NB4 (cell line): ENCODE measurements at places on chromosomes 3 and 15.

DNA sequence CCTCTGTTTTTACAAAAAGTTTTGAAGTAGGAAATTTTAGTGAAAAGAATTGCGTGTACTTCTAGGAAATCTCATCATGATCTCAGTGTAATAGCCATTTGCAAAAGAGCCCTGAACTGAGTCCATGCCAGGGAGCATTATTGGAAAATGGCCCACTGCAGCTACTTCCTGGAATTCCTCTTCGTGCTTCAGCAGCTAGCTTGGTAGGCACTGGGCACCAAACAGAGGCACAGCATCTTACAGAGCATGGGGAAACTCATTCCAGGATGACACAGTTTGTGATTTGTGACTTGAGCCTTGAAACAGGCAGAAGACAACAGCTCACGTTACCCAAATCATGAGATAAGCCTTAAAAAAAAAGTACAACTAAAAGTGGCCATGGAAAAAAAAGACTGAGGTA lies 179.1 kb downstream of the WDR72 start:
- no peak for DNase-seq

DNA sequence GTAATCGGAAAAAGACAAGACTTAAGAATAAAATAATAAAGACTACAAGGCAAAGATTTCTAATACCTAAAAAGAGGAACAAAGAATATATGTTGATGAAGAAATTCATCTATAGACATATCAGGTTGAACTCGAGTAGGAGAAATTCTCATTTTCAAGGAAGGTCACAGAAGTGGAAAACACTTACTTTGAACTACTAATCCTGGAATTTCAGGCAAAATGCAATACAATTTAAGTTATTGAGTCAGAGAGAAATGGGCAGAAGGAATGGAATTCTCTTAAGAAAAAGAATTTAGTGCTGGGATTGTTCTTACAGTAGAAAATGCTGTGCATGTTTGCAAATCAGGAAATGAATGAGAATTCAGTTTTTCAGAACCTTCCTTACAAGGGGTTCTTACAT lies 135.9 kb upstream of the TGFBR2 start:
- DNase-seq, result no peak

DNA sequence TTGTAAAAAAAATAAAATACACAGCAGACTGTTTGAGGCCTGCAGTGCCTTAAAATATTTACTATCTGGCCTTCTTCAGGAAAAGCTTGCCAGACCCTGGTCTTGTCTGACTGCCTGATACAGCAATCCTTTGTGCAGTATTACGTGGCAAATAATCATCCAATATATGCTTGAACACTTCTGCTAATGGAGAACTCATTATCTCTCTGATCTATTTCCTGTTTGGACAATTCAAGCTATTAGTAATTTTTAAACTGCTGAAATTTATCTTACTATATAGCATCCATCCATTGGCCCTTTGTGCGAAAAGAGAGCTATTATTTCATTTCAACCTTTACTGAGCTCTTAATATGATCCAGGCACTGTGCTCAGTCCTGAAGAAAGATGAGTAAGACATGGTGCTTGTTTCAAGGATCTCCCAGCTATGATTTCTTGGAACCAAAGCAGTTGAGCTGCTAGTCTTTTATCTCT lies 15.9 kb downstream of the ATG7 start:
- DNase-seq, result peak; percentile 39

DNA sequence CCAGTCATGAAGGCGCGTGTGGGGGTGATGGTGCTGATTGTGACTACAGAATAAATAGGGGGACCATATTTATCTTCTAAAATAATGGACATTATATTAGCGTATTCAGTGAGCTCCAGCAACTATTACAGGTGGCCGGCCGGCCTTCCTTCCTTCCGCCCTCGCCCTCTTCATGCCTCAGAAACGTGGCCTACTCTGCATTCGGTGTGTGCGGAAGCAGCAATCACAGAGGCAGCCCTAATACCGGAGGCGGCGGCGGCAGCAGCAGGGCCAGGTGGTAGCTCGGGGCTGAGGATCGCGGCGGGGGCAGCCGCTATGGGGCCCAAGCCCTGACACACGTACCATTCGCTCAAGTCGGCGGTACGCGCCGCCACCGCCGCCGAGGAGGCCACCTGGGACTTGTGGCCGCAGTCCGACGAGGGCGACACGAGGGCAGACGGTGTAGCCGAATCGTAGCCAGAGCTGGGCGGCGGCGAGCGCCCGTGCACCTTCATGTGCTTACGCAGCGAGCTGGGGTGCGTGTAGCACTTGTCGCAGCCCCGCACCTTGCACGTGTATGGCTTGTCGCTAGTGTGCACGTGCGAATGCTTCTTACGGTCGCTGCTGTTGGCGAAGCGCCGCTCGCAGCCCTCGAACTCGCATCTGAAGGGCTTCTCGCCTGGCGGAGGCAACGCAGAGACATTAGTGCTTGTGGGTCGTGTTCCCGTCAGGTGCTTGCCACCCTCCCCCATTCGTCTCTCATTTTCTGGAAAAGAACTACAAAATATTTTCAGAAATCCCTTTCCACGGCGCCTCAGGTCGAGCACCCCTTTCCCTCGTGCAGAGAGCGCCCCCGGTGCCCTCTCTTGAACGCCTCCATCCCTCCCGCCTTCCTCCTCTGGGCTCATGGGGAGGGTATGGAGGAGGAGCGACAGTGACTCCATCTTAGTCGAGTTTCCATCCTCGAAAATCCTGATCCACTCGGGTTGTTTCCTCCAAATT lies 15.5 kb downstream of the ZIC4 start:
- DNase-seq, result no peak
